Tibial nerve (tissue), 4 donors: ENCODE measurements at places on chromosomes 4 and X.

DNA sequence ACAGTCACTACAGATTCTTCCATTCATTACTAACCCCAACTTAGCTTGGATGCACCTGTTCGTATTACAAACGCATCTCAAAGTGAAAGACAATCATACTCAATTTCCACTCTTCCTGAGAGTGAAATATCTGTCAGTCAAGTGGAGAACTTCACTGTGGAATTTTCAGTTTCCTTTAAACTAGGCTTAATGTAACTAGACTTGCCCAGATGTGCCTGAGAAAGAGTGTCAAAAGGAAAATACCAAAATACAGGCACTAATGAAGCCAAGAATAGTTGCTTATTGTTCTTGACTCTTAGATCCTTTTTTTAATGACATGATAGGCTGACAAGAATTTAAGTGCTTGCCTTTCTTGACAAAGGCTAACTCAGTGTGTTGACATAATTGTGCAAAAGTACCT, 72.4 kb upstream of the NR3C2 start:
- no peak overlapping the region for H3K4me3 ChIP-seq
- DNase-seq = no peak
- H3K27ac ChIP-seq = no peak overlapping the region
- H3K36me3 ChIP-seq = no peaks in the 10 kb centered on the region
- H3K27me3 ChIP-seq = no peaks in the 10 kb centered on the region
- H3K4me1 ChIP-seq = no peaks in the 10 kb centered on the region

GRCh38 chr4:102647117-102647516, 113.7 kb downstream of the MANBA start:
- H3K4me1 ChIP-seq = no peaks in the 10 kb centered on the region
- H3K27ac ChIP-seq = no peak overlapping the region
- DNase-seq = no peak
- H3K36me3 ChIP-seq = no peaks in the 10 kb centered on the region
- H3K4me3 ChIP-seq = no peak overlapping the region
- no peaks in the 10 kb centered on the region for H3K27me3 ChIP-seq

- peaks cover 44% of the 10 kb centered on the region for H3K27me3 ChIP-seq
- no peaks in the 10 kb centered on the region for H3K4me1 ChIP-seq
- peak overlapping the region; percentile 77 for H3K27ac ChIP-seq
- no peak overlapping the region for H3K4me3 ChIP-seq
Observed at GRCh38 chrX:115584696-115585095, 23.7 kb downstream of the PLS3 start.

GRCh38 chr4:174207367-174207766, 76.1 kb downstream of the FBXO8 start:
- no peak overlapping the region for H3K4me3 ChIP-seq
- H3K27ac ChIP-seq = no peak overlapping the region
- no peaks in the 10 kb centered on the region for H3K4me1 ChIP-seq
- no peaks in the 10 kb centered on the region for H3K36me3 ChIP-seq
- no peaks in the 10 kb centered on the region for H3K27me3 ChIP-seq

DNA sequence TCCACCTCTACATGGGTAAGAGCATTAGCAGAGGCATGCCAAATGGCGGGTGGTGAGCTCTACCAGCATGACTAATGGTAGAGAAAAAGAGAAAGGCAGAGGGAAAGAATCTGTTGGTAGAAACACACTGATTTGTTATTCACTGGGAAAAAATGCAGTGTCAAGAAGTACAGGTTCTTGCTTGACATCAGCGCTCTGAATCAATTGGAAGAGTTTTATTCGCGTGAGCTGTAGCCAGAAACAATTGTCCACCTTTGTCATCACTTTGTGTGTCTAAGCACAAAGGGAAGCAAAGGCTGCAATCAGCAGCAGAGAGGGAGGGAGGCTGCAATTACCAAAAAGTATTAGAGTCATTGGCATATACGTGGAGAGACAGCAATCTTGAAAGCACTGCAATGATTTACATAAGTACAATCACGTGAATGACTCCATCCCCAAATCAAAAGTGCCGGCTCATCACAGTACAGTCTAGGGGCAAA, 67.7 kb upstream of the HS3ST1 start:
- no peak for DNase-seq
- no peak overlapping the region for H3K4me3 ChIP-seq
- H3K4me1 ChIP-seq = no peaks in the 10 kb centered on the region
- no peaks in the 10 kb centered on the region for H3K27me3 ChIP-seq

GRCh38 chrX:37918168-37918567, 70.8 kb upstream of the DYNLT3 start:
- no peaks in the 10 kb centered on the region for H3K4me1 ChIP-seq
- no peak for DNase-seq
- H3K4me3 ChIP-seq = no peak overlapping the region
- H3K36me3 ChIP-seq = no peaks in the 10 kb centered on the region
- no peak overlapping the region for H3K27ac ChIP-seq

GRCh38 chr4:106195435-106195950, 120.5 kb downstream of the TBCK start:
- no peaks in the 10 kb centered on the region for H3K27me3 ChIP-seq
- no peaks in the 10 kb centered on the region for H3K4me1 ChIP-seq
- no peak for DNase-seq

DNA sequence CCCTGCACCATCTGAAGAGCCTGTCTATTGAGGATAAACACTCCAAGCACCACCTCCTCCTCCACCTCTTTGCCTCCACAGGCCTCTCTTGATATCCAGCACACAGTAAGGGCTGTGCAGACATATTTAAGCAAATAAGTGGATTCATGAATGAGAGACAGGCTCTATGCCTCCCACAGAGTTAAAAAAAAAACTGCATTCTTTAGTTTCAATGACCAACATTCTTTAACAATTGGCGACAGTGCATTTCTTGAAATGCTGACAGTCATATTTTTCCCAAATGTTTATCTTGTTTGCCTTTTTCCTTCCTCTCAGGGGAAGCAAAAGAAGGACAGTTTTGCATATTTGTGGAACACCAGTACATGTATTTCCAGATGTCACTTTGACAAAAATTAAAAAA, 38.6 kb downstream of the MXRA5 start:
- no peaks in the 10 kb centered on the region for H3K27me3 ChIP-seq
- H3K4me1 ChIP-seq = no peaks in the 10 kb centered on the region

GRCh38 chr4:52833941-52834525, 28.1 kb upstream of the RASL11B start:
- no peak for DNase-seq
- no peaks in the 10 kb centered on the region for H3K4me1 ChIP-seq
- no peaks in the 10 kb centered on the region for H3K27me3 ChIP-seq
- no peak overlapping the region for H3K4me3 ChIP-seq
